ENCODE measurements at places on chromosomes 4 and X. TPM values are rescaled to one million over a fixed set of nuclear protein-coding genes. Genes with fewer than 3 reads are reported as not detected.
A peak's percentile ranks its signal among the peaks of the same experiment; 100 is the strongest.

- peaks cover 2% of the 10 kb centered on the region for H3K36me3 ChIP-seq
- no peaks in the 10 kb centered on the region for H3K27me3 ChIP-seq
- H3K4me1 ChIP-seq, result peaks cover 36% of the 10 kb centered on the region
- no peak overlapping the region for H3K4me3 ChIP-seq
These were observed 118.2 kb downstream of the PPP3CA start for GRCh38 chr4:101229116-101229515.

DNA sequence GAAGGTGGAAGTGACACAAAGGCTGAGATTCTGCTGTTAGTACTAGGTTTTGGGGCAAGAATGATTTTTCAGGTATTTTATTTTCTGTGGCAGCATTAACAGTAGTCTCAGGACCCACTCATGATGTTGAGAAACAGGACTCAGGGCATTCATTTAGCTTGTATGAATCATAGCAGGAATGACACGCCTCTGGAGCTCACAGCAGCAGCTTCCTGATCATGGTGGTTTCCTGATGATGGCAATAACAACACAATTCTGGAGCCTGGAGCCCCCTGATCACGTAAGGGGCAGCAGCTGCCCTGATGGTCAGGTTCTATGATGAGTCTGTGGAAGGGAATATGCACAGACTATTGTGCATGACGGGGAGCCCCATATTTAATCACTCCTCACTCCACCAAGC lies 47.0 kb downstream of the TASL start:
- DNase-seq, result no peak
- H3K36me3 ChIP-seq, result no peaks in the 10 kb centered on the region
- H3K4me1 ChIP-seq, result no peaks in the 10 kb centered on the region

GRCh38 chr4:1232661-1233621 lies 16.0 kb downstream of the CTBP1 start:
- DNase-seq, result no peak
- no peaks in the 10 kb centered on the region for H3K27me3 ChIP-seq

Gene PCDH18
- total RNA-seq, result not detected

Gene XAGE2
- not detected for total RNA-seq

- H3K27ac ChIP-seq, result no peak overlapping the region
- no peaks in the 10 kb centered on the region for H3K36me3 ChIP-seq
- peak overlapping the region; percentile 51 for H3K4me3 ChIP-seq
- H3K4me1 ChIP-seq, result peaks cover 24% of the 10 kb centered on the region
These were observed 3.6 kb downstream of the SMIM14 start for GRCh38 chr4:39635023-39635422.

Gene TLR2
- total RNA-seq, result 9.2 TPM

- H3K27me3 ChIP-seq, result no peaks in the 10 kb centered on the region
- no peak overlapping the region for H3K4me3 ChIP-seq
- no peak for DNase-seq
- peaks cover 2% of the 10 kb centered on the region for H3K36me3 ChIP-seq
- no peak overlapping the region for H3K27ac ChIP-seq
These were observed 55.1 kb upstream of the MAMLD1 start for GRCh38 chrX:150308041-150308440.

GRCh38 chrX:11040996-11041395 lies 70.1 kb upstream of the HCCS start:
- DNase-seq, result no peak
- H3K4me3 ChIP-seq, result no peak overlapping the region
- no peaks in the 10 kb centered on the region for H3K27me3 ChIP-seq

Gene SPANXD
- not detected for total RNA-seq

GRCh38 chr4:186752325-186752724 lies 28.7 kb upstream of the FAT1 start:
- DNase-seq, result no peak
- H3K27me3 ChIP-seq, result no peaks in the 10 kb centered on the region
- H3K36me3 ChIP-seq, result no peaks in the 10 kb centered on the region
- no peak overlapping the region for H3K4me3 ChIP-seq

Gene TRIM75
- not detected for total RNA-seq

Data from T-helper 17 cell (primary cell).